ENCODE measurements at places on chromosomes 3 and 15.

DNA sequence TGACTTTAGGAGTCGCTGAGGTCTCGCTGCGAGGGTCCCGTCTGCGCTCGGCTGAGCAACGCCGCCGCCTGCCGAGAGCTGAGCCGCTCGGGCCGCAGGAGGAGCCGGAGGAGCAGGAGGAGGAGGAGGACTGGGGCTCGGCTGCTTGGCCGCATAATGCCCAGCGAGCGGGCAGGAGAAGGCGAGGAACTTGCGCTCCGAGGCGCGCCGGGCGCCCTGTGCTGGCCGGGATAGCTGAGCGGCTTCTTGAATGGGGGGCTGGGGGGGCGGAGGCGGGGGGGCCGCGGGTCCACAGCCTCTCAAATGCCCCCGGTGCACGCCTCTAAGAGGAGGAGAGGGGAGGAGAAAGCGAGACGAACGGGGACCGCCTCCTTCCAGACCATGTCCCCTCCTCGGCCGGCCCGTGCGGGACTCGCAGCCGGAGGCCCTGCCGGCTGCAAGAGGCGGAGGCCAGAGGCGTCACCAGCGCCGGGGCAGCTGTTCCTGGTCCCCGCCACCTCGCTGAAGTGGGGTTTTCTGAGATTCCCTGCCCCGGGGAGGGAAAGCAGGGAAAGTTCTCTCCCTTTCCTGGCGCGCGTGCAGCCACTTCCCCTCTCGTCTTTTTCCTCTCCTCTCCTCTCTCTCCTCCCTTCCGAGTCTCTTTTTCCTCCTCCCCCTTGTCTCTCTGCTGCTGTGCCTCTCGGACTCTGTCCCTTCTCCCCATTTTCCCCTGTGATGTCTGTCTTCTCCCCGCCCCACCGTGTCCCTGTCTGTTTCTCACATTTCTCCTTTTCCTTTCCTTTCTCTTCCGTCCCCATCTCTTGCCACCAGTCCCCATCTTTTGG, at the start of gene ADAMTS9:
TSS of gene ADAMTS9 (minus strand) at position 220 of the 824 bp plus-strand sequence. CDS start 343 bp downstream, outside the sequence.
- DNase-seq = no peak

DNA sequence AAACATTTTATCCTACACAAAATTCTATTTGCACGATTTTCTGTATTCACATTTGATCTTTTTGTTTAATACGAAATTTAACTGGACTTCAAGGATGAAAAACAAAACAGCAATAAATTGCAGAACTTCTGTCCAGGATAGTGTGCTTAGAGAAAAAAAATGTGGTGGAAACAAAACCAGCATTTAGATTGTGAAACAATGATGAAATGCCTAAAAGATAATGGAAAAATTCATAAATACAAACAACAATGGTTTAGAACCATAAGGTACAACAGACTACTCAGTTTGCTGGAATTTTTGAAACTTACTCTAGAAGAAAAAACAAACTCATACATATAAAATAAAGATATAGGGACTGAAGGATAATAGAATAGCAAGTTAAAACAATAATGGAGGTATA, 234.0 kb downstream of the BCHE start:
- DNase-seq = no peak

DNA sequence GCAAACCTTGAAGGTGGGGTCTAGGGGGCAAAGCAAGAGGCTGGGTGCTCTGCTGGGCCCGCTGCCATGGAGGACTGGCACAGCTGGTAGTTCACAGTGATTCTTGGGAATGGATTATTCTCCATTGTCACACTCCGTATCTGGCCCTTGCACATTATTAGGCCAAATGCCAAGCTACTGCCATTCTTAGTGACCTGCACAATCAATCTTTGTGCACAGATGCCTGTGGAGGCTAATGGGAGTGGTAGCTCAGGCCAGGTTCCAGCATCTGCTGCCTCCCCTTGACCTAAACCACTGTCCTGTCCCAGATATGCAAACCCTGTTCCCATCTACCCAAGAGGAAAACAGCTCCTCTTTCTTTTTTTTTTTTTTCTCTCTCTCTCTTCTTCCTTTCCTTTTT, 67.5 kb downstream of the TIPARP start:
- DNase-seq = no peak

DNA sequence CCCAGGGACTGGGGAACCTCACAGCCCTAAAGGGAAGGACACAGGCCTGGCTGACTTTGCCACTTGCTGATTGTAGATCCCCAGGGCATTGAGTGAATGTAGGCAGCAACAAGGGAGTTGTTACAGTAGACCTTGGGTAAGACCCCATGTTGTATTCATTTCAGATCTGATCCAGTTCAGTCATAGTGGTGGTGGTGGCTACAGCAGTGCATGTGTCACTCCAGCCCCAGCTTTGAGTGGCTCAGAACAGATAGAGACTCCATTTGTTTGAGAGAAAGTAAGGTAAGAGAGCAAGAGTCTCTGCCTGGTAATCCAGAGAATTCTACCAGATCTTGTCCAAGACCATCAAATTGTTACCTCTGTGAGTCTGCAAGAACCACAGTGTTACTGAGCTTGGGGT, 278.7 kb upstream of the SATB1 start:
- no peak for DNase-seq

GRCh38 chr15:40282147-40282868, 556 bp downstream of the ANKRD63 start:
- no peak for DNase-seq

GRCh38 chr3:114846252-114846651, 300.8 kb downstream of the ZBTB20 start:
- no peak for DNase-seq

DNA sequence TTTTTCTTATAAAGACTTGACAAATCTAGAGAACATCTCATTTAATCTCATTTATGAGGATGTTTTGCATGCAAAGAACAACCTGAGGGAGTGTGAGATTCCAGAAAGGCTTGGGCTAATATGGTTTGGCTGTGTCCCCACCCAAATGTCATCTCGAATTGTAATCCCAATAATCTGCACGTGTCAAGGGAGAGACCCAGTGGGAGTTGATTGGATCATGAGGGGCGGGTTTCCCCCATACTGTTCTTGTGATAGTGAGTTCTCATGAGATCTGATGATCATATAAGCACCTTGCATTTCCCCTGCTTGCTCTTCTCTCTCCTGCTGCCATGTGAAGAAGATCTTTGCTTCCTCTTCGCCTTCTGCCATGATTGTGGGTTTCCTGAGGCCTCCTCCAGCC, 103.0 kb downstream of the ZNF385D start:
- no peak for DNase-seq

GRCh38 chr3:153043729-153044328, 118.2 kb upstream of the RAP2B start:
- no peak for DNase-seq

DNA sequence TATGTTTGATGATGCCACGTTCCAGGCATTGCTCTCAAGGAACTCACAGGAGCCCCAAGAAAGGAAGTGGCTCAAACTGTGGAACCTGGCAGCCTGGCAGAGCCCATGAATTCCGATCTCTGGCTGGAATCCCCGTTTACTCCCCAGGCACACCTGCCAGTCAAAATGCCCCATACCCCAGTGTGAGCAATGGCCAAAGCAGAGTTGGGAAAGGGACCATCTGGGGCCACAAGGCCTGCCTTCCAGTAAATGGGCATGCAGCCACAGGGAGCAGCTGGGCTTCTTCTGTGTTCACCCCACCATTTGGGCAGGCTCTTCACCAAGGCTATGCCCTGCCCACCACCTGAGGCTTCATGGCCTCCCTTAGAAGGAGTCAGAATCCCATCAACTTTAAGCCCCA, 257.0 kb upstream of the GOLGA6L4 start:
- no peak for DNase-seq

DNA sequence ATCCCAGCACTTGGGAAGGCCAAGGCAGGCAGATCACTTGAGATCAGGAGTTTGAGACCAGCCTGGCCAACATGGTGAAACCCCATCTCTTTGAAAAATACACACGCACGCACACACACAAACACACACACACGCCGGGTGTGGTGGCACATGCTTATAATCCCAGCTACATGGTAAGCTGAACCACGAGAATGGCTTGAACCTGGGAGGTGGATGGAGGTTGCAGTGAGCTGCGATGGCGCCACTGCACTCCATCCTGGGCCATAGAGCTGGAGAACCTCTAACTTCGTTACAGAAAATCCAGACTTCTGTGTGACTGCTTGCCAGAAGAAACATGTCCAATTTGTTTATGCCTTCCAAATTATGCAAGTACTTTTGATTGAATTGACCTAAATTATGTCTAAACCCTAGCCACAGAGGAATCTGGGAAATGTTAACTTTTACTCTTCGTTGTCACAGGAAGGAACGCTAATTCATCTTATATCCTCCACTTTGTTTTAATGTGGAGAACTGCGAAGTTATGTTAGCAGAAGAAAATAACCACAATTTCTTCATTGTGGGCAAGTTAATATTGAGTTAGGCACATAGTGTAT, 21.7 kb downstream of the TRIM59 start:
- no peak for DNase-seq

DNA sequence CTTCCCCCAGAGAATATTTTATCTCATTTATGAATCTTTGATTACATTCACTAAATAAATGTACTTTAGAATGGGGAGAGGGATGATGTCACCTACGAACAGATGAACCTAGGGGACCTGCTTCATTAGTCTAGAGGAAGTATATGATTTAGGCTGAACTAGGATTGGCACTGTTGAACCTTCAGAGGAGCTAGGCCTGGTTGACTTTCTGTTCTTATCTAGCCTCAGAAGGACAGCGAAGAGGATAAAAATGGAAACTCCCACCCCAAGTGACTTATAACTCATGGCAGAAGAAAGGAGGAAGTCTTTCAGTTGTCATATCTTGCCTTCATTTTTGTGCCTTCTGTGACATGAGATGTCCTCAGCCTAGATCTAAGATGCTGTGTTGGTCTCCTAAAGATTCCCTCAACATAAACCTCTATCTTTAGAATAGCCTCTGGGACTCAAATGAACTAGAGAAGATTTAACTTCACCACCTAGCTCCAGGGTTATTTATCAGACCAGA, 42.6 kb downstream of the POLG start:
- no peak for DNase-seq

DNA sequence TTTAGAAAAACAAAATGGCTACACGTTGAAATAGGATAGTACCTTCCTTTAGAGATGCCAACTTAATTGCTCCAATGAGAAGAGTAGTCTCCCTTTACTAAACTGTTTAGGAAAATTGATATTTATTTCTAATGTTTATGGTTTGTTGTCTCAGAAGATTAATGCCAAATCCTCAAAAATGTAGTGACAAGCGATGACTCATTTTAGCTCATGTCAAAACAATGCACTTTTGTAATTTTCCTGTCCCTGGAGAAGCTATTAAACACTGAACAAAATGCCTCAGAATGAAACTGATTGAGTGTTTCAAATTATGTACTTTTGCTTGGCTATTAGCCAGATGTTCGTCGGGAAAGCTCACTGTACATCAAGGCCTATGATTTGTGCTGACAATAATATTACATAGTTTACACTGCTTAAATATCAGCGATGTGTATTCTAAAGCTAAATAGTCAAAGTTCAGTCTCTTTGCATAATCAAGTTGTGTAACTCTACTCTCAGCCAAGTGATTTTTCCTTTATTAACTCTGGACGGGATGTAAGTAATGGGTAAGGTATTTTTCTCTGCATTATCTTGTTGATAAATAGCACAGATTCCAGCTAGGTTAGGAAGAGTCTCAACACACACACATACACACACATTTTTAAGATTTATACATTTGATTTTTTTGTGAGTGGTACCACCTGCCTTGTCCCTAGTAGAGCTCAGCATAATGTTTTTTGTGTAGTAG, 83.7 kb downstream of the CMSS1 start:
- no peak for DNase-seq

DNA sequence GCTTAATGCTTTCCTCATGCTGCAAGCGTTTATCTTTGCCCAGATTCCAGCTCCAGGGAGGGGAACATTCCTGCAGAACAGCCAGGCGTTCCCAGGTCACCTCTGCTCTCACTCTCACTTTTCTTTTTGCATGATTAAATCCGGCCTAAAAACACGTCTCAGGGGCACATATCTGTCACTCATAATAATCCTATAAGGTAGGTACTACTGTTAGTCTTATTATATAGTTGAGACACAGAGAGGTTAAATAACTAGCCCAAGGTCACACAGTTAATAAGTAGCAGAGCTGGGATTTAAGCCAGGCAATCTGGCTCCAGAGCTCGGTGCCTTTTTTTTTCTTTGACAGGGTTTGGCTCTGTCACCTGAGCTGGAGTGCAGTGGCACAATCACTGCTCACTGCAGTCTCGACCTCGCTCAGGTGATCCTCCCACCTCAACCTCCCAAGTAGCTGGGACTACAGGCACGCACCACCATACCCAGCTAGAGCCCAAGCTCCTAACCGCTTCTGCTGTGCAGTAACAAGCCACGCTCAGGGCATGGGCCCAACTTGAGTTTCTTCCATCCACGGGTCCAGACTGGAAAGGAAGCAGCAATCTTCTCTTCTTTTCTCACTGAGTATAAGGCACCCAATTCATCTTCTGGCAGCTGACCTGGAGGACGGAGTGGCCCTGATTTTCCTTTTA, 96.5 kb downstream of the LIPC start:
- DNase-seq = no peak

GRCh38 chr3:14946739-14947099, 664 bp upstream of the NR2C2 start:
- no peak for DNase-seq

GRCh38 chr15:71806452-71806931, 3.9 kb upstream of the NR2E3 start:
- no peak for DNase-seq

DNA sequence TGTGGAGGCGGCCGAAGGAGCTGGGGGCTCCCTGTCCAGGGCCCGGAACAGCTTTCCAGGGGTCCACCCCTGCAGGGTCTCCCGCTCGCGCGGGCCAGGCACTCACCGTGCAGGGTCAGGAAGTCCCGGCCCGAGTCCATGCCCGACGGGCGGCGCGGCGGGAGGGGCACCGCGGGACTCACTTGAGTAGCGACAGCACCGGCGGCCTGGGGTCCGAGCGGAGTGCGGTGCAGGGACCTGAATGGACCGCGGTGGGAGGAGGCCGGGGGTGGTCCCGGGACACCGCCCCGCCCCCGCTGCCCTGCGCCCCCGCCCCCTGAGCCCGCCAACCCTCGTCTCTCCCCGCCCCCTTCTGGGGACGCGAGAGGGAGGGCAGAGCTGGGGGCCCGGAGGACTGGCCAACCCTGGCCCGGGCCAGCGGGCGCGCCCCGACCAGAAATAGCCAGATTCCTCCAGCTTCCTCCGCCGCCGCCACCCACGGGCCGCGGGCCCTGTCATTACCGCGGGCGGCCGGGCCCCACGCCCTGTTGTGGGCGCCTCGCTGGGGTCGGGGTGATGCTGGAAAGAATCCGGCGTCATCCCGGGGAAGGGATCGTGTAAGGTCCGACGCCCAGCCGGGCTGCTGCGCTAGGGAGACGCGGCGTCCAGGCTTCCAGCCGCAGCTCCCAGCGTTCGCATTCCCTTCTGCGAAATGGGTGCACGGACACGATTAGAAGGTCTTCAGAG, at the start of gene PLCD1:
TSS of gene PLCD1 (minus strand) at position 243 of the 726 bp plus-strand sequence. CDS start at position 140, 103 bp downstream.
- no peak for DNase-seq

All from stimulated activated CD4-positive, alpha-beta T cell treated with anti-CD3 and anti-CD28 coated beads, TNF-alpha, amount 100 ng/mL, for 4 hours (primary cell).